Type B pancreatic cell (in vitro differentiated cells): ENCODE measurements at places on chromosomes 5 and 9.

GRCh38 chr5:131496400-131496713, 138.7 kb downstream of the RAPGEF6 start:
- no peak for DNase-seq

GRCh38 chr5:54887663-54888062, 97.7 kb downstream of the ESM1 start:
- no peak for DNase-seq

DNA sequence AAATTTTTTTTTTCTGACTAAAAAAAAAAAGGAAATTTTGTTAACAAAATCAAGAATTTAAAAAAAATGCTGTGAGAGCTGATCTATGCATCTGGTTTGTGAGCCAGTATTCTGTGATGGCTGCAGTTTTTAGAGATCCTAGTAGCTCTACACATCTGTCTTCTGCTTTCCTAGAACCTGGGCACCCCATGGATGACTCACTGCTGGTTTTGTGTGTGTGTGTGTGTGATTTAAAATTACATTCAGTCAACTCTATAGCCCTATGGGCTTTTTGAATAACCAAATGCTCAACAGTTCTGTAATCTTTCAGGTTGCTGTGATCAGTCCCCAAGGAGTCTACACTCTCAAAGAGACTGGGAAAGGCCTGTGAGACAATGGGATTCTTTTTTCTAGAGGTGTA, 2.5 kb upstream of the PSMD5 start:
- no peak for DNase-seq

GRCh38 chr5:131160134-131160533, 4.9 kb downstream of the HINT1 start:
- DNase-seq: no peak

DNA sequence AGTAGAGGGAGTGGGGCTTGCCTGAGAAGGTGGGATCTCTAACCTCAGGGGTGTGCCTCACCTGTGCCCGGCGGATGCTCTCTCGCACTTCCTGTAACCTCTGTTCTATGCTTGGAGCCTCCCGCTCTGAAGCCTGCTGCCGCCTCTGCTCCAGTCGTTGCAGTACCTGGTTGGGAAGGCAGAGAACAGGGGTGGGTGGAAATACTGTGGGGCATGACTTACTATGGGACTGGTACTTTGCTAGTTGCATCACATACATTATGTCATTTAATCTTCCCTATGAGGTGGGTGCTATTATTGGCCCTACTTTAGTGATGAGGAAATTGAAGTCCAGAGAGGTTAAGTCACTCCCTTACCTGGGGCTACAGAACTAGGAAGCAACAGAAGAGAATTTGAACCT, 5.2 kb downstream of the FCHSD1 start:
- no peak for DNase-seq

DNA sequence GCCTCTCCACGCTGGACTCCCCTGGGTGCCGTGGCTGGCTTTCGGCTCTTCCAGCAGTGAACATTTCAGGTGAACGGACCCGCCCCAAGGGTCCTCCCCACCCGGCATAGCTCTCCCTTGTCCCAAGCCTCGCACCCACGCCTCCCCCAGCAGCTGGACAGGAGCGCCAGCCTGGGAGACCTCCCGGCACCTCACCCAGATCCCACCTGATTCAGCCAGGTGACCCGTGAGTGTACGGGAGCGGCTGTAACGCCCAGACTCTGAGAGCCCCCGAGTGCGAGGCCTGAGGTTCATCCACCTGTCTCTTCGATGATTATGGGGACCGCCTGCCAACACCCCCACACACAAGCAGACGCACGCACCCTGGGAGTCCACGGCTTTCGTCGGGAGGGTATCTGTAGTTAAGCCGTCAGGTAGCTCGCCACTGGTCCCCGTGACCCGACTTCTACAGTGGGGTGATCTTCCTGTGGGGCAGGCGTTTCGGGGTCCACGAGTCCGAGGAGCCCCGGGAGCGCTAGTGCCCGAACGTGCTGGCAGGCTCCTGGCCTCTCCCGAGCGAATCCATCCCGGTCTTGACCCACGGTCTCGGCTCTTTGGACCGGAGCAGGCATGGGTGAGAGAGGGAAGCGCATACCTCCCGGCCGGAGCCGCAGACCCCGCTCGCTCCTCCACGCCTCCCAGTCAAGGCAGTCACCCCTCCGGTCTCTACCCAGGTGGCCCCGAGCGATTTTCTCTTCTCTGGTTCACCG, 14.9 kb downstream of the TRIM7 start:
- no peak for DNase-seq

- DNase-seq: no peak
Observed at GRCh38 chr9:127746959-127747569, 12.0 kb upstream of the TOR2A start.

- no peak for DNase-seq
Observed at GRCh38 chr9:133574771-133575170, 34.4 kb downstream of the FAM163B start.

DNA sequence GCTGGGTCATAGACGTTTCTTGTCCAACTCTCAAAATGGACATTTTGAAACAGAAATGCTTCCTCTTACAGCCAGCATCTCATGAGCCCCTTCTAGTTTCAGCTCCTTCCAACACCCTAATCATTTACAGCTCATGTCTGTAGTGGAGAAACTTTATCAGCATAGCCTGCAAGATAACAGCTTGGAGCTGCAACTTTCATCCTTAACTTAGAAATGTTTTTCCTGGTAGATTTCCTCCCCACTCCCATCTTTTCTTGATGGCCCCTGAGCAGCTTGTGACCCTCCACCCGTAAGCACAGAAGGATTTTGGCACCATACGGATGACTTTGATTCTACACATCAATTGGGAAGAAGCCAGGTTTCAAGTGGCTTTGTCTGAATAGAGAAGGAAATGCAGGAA, 53.5 kb upstream of the TGFBR1 start:
- no peak for DNase-seq

- DNase-seq: no peak
Observed at GRCh38 chr9:133201424-133202144, 7.5 kb downstream of the OBP2B start.

- DNase-seq: no peak
Observed at GRCh38 chr9:32092031-32092430, 292.4 kb upstream of the ACO1 start.

- DNase-seq: no peak
Observed at GRCh38 chr9:11275158-11275695, 662.4 kb upstream of the PTPRD start.

GRCh38 chr5:31478901-31479300, 53.0 kb downstream of the DROSHA start:
- DNase-seq: no peak

GRCh38 chr9:135809166-135809565, 98.2 kb downstream of the CAMSAP1 start:
- DNase-seq: no peak

DNA sequence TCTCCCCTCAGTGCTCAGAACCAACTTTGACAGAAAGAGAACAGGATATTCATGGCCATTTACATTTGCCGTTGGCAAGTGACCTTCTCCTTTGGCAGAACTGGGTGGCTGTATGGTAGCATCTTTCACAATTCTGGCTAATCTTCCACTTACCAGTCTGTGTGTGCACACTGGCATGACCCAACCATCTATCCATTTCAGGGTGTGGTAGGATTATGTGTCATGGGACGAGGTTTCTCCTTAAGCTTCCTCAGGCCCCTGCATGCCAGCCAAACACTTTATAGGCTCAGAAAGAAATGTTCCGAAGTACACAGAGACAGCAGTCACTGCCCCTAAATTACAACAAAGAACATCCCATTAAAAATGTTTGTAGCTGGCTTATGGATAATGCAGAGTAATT, 497.1 kb downstream of the NFIB start:
- DNase-seq: no peak

- DNase-seq: no peak
Observed at GRCh38 chr9:87670572-87671264, 55.2 kb upstream of the CTSL start.

DNA sequence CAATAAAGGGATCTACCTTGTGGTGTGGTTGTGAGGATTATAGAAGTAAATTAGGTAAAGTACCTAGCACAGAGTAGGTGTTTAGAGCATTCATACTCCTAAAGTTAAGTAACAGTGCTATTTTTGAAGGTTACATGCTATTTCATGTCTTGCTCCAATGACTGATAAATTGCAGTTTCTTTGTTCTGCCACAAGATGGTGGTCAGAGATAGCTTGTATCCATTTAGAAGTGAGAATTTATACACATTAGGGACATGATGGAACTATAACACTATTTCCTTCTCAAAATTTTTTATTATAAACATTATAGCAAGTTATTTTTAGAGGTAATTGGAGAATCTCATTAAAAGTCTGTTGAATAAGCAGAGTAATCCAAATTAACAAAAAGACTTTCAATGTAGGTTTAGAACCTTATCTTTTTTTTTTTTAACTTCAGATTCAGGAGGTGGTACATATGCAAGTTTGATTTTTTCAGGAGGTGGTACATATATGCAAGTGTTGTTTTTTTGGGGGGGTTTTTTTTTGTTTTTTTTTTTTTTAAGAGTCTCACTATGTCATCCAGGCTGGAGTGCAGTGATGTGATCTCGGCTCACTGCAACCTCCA, 17.1 kb downstream of the MTREX start:
- no peak for DNase-seq

- no peak for DNase-seq
Observed at GRCh38 chr5:131541071-131541470, 94.0 kb downstream of the RAPGEF6 start.

- DNase-seq: no peak
Observed at GRCh38 chr9:38195737-38196161, 126.7 kb upstream of the SHB start.

GRCh38 chr5:104909803-104910202, 1347.2 kb upstream of the NUDT12 start:
- no peak for DNase-seq

DNA sequence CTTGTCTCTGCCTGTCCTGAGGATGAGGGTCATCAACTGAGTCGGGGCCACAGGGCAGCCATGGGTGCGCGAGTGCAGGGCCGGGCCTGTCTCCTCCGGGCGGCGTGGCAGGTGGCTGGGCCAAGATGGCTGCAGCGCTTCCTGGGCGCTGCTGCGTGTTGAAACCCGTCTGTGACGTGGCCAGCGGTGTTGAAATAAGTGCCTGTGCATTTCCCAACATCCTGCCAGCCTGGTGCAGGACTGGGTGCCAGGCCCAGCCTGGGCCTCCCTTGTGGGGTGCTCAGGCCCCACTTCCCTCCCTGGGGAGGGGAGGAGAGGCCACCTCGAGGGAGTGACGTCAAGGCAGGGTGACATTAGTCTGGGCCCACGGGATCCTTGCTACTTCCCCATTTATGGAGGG, 45.5 kb downstream of the RXRA start:
- DNase-seq: no peak

DNA sequence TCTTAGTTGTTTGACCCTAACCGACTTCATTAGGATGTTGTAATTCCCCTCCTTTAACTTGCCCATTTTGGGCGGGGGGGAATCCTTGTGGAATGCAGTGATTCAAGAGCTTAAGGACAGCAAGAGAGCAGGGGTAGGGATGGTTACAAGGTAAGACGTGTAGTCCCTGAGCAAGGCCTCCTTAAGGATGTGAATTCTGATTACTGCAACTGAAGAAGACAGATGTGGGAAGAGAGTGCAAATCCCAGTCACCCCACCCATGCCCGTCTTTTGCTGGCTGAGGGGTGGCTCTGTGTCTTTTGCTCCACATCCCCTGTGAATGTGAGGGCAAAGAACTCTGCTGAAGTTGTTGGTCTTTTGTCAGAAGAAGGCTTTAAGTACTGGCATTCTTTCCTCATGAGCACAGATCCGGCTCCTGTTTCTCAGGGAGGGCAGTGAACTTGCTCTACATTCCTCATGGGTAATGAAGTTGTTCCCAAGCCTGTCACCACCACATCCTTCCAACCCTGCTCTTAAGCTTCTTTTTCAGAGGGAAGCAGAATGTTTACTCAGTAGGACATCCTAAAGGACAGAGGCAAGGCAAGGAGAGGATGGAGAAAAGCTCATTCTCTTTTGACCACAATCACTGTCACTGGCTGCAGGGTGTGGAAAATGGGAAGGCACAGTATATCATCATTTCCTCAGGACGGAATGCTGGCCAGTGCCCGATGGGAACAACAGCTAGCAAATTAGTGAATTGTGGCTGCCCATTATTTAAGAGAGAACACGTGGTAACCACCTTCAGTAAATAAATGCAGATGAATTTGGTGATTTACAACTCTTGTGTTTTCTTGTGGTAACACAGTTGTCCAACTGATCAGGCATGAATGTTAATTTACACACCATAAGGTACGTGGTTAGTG, 61.5 kb downstream of the RAI14 start:
- DNase-seq: no peak

DNA sequence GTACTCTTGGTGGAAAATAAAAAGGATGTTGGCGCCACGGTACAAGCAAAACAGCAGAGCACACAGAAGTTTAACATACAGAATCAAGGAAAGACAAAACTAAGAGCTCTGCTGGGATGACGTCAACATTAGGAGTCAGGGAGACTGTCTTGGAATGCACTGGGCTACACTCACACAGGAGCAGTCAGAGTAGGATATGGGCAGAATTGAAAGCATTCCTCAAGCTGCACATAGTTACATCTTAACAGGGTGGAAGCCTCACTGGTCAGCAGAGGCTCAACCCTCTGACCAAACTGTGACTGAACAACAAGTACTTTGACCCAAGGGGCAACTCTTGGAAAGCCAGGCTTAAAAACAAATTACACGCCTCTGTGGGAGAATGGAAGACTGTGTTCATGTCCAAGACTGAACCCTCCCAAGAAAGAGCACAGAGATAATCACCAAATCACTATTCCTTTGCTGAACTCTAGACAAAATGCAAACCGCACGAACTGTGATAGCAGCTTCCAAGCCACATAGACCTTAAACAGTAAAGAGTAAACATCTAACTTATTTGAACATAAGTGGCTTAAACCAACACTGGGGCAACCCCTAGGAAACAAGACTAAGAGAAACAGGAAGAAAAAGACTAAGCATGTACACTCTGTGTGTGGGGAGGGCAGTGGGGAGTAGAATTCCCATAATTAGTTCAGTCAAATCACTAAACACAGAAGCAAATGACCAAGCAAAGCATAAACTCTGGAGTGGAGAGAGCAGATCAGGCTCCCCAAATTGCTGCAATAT, 772.7 kb downstream of the PRELID2 start:
- DNase-seq: no peak

DNA sequence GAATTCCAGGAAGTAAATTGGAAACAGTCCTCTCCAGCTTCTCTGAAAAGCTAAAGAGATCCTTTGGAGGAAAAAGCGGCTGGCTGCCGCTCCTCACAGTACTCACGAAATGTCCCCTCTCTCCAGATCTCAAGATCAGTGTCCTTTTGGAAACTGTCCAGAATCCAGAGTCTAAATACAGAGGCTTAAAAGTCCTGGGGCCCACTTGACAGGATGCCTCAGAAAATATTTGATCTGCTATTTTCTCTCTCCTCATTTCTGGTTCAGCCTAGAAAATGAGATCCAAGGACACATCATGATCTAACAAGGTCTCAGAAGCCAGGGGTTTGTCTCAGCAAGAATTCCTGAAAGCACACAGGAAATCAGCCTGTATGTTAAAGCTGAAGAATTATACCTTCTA, 7.2 kb downstream of the C1QTNF2 start:
- no peak for DNase-seq

GRCh38 chr5:155295111-155295510, 281.6 kb downstream of the KIF4B start:
- no peak for DNase-seq

- no peak for DNase-seq
Observed at GRCh38 chr5:57561231-57561842, 78.7 kb upstream of the ACTBL2 start.
